CD14-positive monocyte (primary cell): ENCODE measurements at places on chromosomes 11 and 22. TPM values are rescaled to one million over a fixed set of nuclear protein-coding genes. Genes with fewer than 3 reads are reported as not detected.
A peak's percentile ranks its signal among the peaks of the same experiment; 100 is the strongest.

Gene OR52H1
- polyA plus RNA-seq, result not detected

DNA sequence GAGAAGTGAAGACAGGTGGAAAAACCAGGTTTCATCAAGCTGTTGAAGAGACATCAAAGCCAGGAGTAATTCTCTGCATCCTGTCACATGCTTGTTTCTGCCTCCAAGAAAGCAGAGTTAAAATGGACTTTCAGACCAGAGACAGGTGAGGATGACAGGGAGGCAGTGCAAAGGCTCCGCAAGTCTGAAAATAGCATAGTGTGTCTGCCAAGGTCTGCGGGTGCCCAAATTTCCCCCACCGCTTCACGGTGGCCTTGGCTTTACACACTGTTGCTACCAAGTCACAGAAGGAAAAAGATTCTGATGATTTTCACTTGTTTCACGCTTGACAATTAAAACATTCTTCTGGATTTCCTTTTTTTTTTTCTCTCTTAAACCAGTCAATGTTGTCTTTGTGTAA is 44.2 kb downstream of the SNX19 start:
- no peak overlapping the region for H3K4me3 ChIP-seq
- peaks cover 54% of the 10 kb centered on the region for H3K36me3 ChIP-seq
- no peak overlapping the region for H3K27ac ChIP-seq
- DNase-seq, result no peak

Gene DNHD1
- 14.0 and 21.0 TPM in 2 replicates for polyA plus RNA-seq

Gene CEND1
- polyA plus RNA-seq, result not detected in 2 replicates

DNA sequence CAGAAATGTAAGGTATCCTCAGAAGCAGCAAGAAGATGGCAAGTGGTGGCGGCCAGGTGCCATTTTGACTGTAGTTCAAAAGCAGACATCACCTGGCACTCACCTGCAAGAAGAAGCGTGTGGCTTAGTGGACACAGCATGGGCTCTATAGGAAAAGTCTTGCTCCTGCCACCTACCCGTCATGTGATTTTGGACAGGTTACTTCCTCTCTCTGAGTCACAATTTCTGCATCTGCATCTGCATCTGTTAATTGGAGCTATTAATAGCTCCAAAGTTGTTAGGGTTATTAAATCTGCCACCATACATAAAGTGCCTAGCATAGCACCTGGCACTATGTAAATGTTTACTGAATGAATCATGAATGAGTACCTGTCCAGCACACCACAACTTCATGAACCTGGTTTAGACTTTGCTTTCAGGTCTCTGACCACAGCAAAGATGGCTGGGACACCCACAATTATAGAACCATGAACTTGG is 16.8 kb downstream of the RAB30 start:
- no peak overlapping the region for H3K4me3 ChIP-seq
- no peak for DNase-seq
- H3K27me3 ChIP-seq, result no peaks in the 10 kb centered on the region
- H3K4me1 ChIP-seq, result peaks cover 2% of the 10 kb centered on the region

Gene TPBGL
- not detected in 2 replicates for polyA plus RNA-seq

GRCh38 chr11:34254011-34254410 is 103.8 kb downstream of the ABTB2 start:
- H3K27me3 ChIP-seq, result no peaks in the 10 kb centered on the region
- no peak overlapping the region for H3K4me3 ChIP-seq
- H3K36me3 ChIP-seq, result no peaks in the 10 kb centered on the region
- peaks cover 23% of the 10 kb centered on the region for H3K4me1 ChIP-seq
- no peak for DNase-seq

DNA sequence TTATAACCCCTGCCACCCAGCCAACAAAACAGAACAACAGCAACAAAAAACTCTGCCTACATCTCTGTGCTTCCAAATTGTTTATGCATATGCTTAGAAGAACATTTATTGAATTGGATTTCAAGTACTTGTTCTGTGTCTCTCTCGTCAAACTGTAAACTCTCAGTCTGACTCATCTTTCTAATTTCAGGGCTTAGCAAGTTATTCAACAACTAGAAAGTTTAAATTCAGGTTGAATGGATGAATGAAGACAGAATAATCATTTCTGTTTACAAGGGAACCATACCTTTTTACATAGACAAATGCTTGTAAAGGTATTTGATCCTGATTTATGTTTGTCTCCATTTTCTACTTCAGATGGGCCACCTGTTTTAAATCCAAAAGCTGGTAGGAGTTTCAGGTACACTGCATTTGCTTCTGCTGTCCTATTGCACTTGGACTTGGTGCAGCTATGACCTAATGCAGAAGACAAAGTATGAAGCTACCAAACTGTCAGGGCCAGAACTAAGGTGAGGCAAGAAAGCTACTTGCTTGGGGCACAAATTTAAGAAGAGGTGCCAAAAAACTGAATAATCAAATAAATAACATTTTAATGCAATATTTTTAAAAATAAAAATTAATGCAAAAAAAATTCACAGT is 1.6 kb upstream of the FBXO3 start:
- peaks cover 25% of the 10 kb centered on the region for H3K4me1 ChIP-seq
- H3K36me3 ChIP-seq, result no peaks in the 10 kb centered on the region
- no peak overlapping the region for H3K4me3 ChIP-seq
- H3K27ac ChIP-seq, result no peak overlapping the region
- peaks cover 18% of the 10 kb centered on the region for H3K27me3 ChIP-seq

DNA sequence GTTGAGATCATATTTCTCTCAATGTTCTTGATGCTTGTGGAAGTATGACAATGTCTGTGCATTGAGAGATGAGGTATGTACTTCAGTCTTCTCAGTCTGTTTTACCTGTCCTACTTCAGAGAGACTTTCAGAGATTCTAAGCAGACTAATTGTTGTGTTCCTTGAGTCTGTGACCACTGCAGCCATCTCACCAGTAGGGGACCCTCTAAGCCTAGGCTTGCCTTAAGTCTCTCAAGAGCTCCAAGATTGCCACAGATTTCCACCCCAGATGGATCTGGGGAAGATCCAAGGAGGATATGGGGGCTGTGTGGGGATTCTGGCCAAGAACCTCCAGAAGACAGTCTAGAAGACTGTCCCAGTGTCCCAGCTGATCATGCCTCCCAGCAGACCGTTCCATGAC is 179.9 kb upstream of the PLET1 start:
- no peaks in the 10 kb centered on the region for H3K36me3 ChIP-seq
- no peaks in the 10 kb centered on the region for H3K27me3 ChIP-seq
- no peak overlapping the region for H3K4me3 ChIP-seq
- no peak for DNase-seq
- no peaks in the 10 kb centered on the region for H3K4me1 ChIP-seq

- H3K27ac ChIP-seq, result no peak overlapping the region
- H3K4me3 ChIP-seq, result no peak overlapping the region
- H3K36me3 ChIP-seq, result no peaks in the 10 kb centered on the region
- H3K27me3 ChIP-seq, result no peaks in the 10 kb centered on the region
These were observed 23.8 kb upstream of the MYEOV start for GRCh38 chr11:69269926-69270697.

DNA sequence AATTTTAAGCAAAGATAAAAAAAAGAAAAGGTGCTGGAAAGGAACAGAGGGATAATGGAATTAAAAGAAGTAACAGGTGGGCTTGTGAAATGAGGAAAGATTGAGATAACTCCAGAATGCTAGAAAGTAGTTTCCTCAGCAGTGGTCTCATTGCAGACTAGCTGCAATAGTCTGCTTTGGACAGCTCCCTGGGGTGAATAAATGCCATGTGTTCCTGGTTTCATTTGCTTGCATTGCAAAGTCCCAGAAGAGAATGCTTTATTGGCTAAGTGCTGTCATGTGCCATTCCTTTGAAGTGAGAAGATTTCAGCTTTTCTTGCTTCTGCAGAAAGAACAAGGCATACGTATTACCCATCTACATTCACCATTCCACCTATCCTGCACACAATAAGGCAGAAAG is 478.8 kb upstream of the RAG2 start:
- H3K27me3 ChIP-seq, result no peaks in the 10 kb centered on the region
- no peaks in the 10 kb centered on the region for H3K36me3 ChIP-seq
- no peak for DNase-seq
- H3K27ac ChIP-seq, result no peak overlapping the region
- H3K4me3 ChIP-seq, result no peak overlapping the region

DNA sequence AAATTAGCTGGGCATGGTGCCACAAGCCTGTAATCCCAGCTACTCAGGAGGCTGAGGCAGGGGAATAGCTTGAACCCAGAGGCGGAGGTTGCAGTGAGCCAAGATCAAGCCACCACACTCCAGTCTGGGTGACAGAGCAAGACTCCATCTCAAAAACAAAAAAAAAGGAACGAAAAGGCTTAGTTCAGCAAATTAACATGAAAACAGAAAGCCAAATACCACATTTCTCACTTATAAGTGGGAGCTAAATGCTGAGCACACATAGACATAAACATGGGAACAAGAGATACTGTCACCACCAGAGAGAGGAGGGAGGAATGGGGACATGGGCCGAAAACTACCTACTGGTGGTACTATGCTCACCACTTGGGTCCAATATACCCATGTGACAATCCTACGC is 38.6 kb downstream of the SCGB1A1 start:
- DNase-seq, result no peak
- no peaks in the 10 kb centered on the region for H3K36me3 ChIP-seq
- no peak overlapping the region for H3K27ac ChIP-seq
- H3K4me3 ChIP-seq, result peak overlapping the region; percentile 41
- H3K27me3 ChIP-seq, result no peaks in the 10 kb centered on the region

Gene FADS3
- polyA plus RNA-seq, result 5.8 TPM

Gene YPEL4
- 0.28 and 0.56 TPM in 2 replicates for polyA plus RNA-seq

Gene SHISAL1
- polyA plus RNA-seq, result not detected in 2 replicates

DNA sequence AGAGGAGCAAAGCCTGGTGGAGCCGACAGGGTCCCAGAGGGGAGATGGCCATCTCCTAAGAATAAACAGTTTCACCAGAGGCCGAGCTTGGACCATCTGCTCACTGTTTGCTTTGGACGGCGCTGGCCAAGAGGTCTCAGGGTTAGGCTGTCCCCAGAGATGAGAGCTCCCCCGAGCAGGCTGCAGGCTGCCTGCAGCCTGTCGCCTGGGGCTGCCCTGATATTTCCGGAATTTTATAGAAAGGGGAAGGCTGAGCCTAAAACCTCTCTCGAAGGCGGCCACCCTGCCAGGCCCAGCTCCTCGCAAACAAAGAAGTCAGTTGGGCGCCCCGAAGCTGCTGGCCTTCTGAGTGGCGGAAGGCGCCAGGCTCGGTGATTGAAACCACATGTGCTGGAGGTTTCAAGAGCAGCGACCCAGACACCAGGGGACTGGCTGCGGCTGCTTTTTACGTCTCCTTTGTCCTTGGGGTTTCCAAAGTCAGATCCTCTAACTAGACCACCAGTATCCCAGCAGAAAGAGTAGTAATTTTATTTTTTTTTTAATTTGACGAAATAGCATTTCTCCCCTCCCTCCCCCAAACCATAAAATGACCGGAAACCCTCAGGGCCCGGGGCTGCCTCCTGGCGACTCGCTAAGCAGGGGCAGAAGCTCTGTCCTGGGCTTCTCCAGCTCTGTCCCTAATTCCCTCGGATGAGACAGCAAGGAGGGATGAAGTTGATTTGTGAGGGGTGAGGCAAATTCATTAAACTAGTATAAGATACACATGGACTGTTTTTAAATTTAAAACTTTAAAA is 57.4 kb downstream of the CLMP start:
- peak; percentile 25 for DNase-seq
- H3K27ac ChIP-seq, result no peak overlapping the region
- no peaks in the 10 kb centered on the region for H3K36me3 ChIP-seq
- no peak overlapping the region for H3K4me3 ChIP-seq

DNA sequence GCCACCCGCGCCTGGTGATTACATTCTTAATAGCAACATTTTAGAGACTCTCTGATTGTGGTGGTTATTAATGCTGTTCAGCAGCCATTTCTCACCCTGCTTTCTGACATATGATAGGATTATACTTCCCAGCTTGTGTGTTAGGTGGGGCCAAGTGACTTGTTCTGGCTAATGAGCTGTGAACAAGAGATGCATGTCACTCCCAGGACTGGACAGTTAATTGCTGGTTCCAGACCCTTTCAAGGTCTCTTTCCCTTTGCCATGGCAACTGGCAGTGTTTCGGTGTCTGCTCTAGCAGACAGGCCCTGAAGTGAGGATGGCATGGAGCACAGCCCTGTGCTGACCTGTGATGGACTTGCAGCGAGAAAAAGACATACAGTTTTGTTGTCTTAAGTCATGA is 8.9 kb upstream of the PTPRJ start:
- no peak overlapping the region for H3K4me3 ChIP-seq
- no peaks in the 10 kb centered on the region for H3K36me3 ChIP-seq
- no peak overlapping the region for H3K27ac ChIP-seq
- peaks cover 36% of the 10 kb centered on the region for H3K4me1 ChIP-seq
- H3K27me3 ChIP-seq, result no peaks in the 10 kb centered on the region
- DNase-seq, result no peak

Gene LRRC75B
- 0.20 TPM for polyA plus RNA-seq

DNA sequence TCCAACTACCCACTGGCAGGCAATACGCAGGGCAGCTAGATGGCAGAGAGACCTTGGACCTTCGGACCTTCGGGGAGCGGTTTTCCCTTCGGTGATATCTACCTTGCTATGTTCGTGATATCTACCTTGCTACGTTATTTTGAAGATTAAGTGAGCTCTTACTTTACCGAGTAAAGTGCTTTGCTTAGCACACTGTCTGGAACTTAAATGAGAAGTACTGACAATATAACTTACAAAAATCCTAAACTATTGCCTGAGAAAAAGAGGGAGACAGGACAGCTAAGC is 1.0 kb upstream of the PRDM10 start:
- H3K4me3 ChIP-seq, result peak overlapping the region; percentile 52
- no peaks in the 10 kb centered on the region for H3K27me3 ChIP-seq
- H3K4me1 ChIP-seq, result peaks cover 35% of the 10 kb centered on the region
- H3K36me3 ChIP-seq, result no peaks in the 10 kb centered on the region

DNA sequence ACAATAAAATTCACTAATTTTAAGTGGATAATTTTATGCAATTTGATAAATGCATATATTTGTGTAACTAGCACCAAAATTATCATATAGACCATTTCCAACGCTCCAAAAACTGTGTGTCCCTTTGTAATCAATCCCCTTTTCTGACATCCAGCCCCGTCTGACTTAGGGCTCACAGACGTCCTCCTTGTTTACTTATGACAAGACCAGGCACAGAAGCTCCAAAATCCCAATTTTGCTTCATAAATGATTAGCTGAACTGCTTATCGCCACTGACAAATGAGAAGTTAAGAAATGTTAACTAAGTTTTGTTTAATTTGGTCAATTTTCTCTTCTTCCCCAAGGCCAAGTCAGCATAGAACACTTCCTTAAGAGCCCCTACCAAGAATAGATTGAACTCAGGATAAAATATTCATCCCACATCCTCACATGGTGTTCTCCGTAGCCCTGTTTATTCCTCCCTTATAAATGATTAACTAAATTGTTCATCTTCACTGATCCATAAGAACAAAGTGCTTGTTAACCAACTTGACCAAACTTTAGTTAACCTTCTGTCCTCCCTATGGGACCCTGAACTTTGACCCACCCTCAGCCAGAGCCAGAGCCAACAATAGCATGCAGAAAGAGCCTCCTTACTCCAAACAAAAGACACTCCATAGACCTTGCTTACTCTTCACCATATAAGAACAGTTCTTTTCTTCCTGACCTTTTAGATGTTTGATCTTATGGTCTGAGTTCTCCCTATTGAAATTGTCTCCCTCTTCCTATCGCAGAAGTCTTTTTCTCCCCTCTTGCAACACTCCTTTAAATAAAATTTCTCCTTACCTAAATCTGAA is 30.8 kb upstream of the GLYAT start:
- no peaks in the 10 kb centered on the region for H3K4me1 ChIP-seq
- no peaks in the 10 kb centered on the region for H3K36me3 ChIP-seq
- H3K27me3 ChIP-seq, result no peaks in the 10 kb centered on the region
- H3K4me3 ChIP-seq, result no peak overlapping the region
